Stimulated activated CD4-positive, alpha-beta T cell treated with anti-CD3 and anti-CD28 coated beads, Interleukin-2, amount 100 ng/mL, for 48 hours (primary cell): ENCODE measurements at places on chromosomes 3 and 15.

- no peak for DNase-seq
Measured at GRCh38 chr15:98202256-98202655, 241.8 kb downstream of the ARRDC4 start.

GRCh38 chr15:67063689-67064606 is 1.5 kb upstream of the SMAD3 start:
- DNase-seq = no peak

DNA sequence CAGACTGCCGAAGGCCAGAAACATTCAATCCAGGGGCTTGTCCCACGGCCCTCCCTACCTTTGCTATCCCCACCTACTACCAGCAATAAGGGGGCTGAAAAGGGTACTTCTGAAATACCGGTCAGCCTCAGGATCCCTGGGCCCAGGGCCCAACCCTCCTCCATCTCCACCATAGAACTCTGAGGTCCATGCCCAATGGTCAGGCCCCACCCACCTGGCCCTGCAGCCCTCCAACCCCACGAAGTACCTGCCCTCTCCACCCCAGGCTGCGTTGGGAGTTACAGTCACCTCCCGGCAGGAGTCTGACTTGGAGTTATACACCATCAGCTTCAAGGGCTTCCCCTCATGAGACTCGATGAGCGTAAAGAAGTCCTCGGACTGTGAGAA is 6.9 kb downstream of the GORASP1 start:
- DNase-seq = no peak

GRCh38 chr3:58153371-58153770 is 57.4 kb downstream of the DNASE1L3 start:
- DNase-seq = no peak

GRCh38 chr3:84772841-84773240 is 185.9 kb upstream of the CADM2 start:
- no peak for DNase-seq

DNA sequence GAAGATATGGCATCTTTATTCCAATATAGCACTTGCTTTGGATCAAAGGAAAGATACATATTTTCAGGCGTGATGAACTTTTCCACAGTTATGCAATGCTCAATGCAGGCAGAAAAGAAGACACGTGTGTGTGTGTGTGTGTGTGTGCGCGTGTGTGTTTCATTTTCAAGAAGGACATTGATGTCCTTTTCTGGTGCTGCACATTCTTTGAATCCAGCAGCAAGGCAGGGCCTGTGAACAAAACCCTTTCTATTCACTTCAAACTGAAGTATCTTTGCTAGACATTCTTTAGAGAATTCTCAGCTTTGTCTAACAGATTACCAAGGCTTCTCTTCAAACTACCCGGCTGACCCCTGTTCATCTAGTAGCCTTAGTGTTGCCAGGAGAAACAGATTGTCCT is 124.6 kb downstream of the CD47 start:
- no peak for DNase-seq

- no peak for DNase-seq
Measured at GRCh38 chr15:29750754-29751153, 71.5 kb downstream of the TJP1 start.

- no peak for DNase-seq
Measured at GRCh38 chr3:118097226-118097625, 937.4 kb downstream of the IGSF11 start.

DNA sequence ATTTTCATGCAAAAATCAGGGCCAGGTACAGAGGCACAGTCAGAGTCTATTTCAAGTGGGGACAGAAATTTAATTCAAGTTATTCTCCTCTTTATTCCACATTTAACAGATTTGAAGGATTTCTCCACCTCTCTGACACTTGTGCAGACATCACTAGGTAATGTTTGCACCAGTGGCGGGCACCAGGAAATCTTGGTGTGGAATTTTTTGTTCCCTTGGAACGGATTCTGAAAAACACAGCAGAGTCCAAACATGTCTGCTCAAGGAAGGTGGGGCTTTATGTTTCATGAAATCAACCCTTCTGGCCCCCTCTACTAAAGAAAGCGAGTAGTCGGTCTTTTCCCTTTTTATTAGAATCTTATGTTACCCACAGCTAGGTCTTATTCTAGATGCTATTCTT is 271.2 kb upstream of the MDFIC2 start:
- DNase-seq = no peak

GRCh38 chr15:67103869-67104268 is 38.5 kb downstream of the SMAD3 start:
- DNase-seq = no peak

GRCh38 chr15:65156692-65157091 is 23.1 kb upstream of the PDCD7 start:
- no peak for DNase-seq

- no peak for DNase-seq
Measured at GRCh38 chr3:149968216-149968615, 2.5 kb downstream of the PFN2 start.

GRCh38 chr3:109132801-109133473 is 3.6 kb upstream of the C3orf85 start:
- DNase-seq = no peak

DNA sequence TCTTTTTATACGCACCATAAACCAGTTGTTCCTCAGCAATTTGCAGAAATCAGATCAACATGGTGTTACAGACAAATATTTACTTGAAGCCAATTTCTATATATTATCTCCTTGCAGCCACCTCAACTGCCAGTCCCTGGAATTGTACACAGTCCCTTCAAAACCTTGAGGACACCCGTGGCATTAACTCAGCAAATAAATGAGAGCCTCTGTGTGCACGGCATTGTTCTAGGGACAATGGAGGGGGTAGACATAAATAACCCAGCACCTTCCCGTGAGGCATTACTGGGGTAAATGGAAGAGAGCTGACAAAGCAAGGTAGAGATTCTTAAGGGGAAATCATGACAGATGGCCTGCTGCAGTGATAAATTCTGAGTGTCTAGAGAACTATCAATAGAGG is 12.5 kb downstream of the TM2D3 start:
- no peak for DNase-seq

DNA sequence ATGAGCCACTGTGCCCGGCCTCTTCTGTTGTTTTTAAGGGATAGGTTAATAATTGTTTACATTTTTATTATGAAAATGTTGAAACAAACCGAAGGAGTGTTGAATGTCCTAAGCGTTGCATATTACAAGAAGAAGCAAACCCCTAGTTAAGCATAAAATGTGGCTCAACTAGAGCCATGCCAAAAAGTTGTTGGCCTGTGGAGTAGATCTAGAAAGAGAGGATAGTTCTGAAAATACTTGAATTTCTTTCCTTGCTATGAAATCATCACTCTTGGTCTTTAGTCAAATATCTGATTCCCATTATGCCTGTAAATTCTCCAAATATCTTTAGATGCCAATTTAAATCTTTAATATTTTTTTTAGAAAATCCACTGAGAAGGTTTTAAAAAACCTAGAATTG is 12.8 kb downstream of the RBP2 start:
- no peak for DNase-seq

DNA sequence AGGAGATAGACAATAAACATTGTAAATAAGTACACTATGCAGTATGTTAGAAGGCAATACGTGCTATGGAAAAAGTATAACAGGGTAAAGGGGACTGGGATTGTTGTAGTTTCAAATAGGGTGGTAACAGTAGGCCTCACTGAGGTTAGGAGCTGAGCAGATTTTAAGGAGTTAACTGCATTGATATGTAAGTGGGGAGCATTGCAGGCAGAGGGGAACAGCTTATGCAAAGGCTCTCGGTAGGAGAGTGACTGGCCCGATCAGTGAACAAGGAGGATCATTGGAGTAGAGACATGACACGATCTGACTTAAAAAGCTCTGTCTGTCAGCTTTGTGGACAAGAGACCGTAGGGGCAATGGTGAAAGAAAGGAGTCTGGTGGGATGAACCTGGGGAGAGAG is 46.8 kb downstream of the PCCB start:
- no peak for DNase-seq

DNA sequence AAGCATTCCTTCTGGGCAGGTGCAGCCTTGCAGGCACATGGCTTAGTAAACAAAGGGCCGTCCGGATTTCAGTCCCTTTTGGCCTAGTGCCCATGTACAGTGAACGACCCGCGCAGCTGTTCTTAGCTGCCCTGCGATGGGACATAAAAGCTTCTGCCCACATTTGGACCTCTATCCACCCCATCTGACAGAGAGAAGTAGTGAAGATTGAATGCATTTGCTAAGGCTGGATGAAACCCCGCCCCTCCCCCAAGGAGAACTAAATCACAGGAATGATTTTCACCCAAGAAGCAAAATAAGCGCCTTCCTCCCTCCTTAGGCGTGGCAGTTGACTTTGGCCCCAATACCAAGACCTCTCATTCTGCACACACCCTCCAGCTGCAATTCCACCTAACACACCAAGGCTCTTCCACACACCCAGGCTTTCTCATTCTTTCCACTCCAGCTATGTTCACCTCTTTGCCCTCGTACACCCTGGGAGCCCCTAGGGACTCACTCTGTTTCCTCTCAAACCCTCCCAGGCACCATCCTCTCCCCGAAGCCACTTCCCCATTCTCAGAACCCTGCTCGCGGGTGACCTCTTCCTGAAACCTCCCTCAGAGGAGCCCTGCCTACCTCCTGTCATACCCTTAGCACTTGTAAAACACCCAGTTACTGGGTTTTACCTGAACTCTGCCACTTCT is 14.1 kb upstream of the HRH1 start:
- DNase-seq = no peak

- DNase-seq = no peak
Measured at GRCh38 chr3:10437995-10438901, 67.1 kb downstream of the ATP2B2 start.

GRCh38 chr15:86061581-86061980 is 18.1 kb upstream of the AGBL1 start:
- DNase-seq = no peak

- no peak for DNase-seq
Measured at GRCh38 chr15:69017978-69018377, 3.5 kb downstream of the NOX5 start.

DNA sequence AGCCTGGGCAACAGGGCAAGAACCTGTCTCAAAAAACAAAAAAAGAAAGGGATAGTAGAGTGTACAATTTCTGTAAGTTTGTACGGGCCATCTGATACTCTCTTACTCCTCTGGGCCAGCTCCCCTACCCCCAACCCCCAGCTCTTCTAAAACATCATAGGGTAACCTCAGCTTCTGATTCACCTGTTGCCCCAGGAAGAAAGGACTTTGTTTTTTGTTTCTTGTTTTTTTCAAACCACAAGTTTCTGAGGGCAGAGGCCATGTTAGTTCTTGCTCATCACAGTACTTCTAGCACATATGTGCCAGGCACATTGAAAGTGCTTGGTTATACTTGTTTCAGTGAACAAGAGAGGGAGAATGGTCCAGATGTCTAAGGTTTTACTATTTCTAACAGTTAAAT is 20.2 kb downstream of the ATOSA start:
- DNase-seq = no peak

GRCh38 chr15:50260969-50261496 is 4.5 kb downstream of the HDC start:
- DNase-seq = no peak

DNA sequence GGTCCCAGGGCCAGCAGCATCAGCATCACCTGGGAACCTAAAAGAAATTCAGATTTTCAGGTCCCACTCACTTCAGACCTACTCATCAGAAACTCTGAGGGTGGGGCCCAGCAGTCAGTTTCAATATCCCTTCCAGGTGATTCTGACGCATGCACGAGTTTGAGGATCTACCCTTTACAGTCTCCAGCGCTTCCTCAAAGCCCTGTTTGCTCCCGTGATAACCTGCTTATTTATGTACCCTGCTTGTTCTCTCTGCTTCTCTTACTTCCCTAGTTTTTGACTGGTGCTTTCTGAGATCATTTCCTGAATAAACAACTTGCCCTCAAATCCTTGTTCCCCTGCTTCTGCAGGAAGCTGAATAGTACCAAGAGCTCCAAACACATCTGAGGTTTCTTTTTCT is 245.3 kb downstream of the ZNF621 start:
- DNase-seq = no peak

- no peak for DNase-seq
Measured at GRCh38 chr3:140448001-140448400, 229.9 kb upstream of the TRIM42 start.

- no peak for DNase-seq
Measured at GRCh38 chr15:81921163-81921562, 124.7 kb downstream of the MEX3B start.

DNA sequence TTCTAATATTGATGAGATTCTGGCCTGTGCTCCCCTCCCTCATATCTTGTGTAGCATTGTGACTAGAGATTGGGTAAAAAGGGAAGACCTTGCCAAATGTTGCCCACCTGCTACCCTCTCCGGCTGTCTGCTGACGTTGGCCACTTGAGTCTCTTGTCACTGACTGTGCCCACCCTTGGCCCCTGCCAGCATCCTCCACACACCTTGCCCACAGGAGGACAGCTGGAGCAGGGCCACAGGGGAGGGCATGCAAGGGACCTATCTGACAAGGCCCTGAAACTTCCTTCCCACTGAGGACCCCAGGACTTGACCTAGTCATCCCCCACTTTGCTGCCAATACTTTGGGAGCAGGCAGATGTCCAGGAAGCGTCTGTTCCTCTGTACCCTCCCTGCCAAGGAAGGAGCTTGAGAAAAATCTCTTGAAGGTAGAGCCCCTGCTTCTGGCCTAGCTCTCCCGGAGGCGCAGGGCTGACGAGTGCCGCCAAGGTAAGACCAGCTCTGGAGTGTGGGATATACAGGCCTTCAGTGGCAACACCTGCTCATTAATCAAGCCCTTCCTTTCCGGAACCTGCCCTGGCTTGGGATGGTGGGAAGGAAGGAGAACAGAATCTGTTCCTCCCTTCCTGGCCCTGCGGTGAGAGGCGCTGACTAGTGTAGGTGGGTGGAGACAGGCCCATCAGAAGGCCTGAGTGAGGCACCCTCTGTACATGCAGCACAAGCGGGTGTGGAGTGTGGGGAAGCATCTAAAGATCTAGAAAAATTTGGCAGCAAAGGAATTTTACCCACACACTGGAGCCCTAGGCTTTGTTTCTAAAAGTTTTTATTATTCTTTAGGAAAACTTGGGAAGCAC is 4.9 kb upstream of the PAK6 start:
- no peak for DNase-seq

DNA sequence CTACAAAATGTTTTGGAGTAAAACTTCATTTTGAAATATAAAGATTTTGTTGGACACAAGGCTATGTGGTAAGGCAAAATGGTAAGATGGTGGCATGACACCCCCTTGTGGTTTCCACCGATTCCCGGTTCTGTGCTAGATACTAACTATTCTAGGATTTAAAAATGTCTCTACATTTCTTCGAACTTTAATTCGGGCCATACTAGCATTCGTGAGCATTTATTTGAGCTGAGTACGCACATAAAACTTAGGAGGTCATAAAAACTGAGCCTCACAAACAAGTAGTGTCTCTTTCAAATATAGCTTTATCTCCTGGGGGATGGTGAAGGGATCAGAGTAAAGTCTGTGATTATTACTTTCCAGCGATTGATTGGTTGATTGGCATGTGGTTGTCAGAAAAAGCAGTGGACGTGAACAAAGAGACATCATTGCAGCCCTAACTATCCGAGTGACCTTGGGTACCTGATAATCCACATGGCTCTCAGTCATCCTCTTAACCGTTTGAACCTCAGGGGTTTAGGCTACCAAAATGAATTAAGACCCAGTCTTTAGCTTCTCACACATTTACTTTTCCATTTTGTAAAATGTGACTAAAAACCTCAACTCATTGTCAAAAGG is 1.1 kb upstream of the ZNF639 start:
- no peak for DNase-seq
